ENCODE measurements at places on chromosomes 4 and X.
A peak's percentile ranks its signal among the peaks of the same experiment; 100 is the strongest.

GRCh38 chrX:109533631-109534030 lies 3.0 kb upstream of the NXT2 start:
- DNase-seq, result peak; percentile 24

DNA sequence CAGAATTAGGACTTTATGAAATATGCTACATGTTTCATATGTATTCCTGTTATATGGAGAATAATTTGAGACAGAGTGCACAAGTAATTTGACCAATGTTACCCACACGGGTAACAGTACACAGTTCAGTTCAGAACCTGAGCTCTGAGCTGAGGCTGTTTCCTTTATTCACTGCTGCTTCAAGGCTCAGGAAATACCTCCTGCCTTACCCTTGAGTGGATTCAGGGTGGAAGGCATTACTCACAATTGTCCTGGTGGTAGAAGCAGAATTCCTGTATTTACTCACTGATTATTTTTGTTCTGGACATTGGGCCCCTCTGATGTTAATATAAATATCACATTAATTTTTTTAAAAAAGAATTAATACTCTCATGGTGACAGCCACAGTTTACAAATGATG lies 73.5 kb upstream of the CAMK2D start:
- peak; percentile 70 for DNase-seq

DNA sequence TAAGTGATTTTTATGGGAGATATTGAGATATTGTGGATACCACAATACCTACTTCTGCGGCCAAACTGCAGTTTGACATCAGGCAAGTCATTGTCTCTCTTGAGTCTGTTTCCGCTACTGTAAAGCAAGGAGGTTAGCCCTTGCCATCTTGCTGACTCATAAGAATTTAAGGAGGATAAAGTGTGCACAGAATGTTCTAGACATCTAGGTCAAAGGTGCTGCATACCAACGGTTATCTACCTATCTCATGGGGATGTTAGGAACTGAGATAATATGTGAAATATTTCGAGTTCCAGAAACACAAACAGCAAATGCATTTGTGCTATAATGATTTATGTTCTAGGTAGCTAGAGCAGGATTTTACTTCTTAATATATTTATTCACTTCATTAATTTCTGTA lies 211.5 kb upstream of the NR3C2 start:
- peak; percentile 3 for DNase-seq

DNA sequence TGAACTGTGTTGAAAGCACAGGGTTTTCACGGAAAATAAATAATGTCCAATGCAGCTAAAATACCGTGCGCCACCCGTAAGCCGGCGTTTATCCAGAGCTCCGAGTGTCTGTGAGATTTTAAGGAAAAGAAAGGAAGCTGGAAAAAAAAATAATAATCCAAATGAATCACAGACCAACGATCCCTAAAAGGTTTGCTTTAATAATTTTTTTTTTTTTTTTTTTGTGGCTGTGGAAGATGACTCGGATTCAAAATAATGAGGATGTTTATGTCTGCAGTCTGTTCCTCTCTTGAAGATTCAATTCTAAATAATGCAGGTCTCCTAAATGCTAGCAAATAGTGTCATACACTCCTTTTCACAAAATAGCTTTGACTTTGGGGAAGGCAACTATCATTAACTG lies 84.6 kb upstream of the PPP2R3B start:
- DNase-seq, result peak; percentile 17

DNA sequence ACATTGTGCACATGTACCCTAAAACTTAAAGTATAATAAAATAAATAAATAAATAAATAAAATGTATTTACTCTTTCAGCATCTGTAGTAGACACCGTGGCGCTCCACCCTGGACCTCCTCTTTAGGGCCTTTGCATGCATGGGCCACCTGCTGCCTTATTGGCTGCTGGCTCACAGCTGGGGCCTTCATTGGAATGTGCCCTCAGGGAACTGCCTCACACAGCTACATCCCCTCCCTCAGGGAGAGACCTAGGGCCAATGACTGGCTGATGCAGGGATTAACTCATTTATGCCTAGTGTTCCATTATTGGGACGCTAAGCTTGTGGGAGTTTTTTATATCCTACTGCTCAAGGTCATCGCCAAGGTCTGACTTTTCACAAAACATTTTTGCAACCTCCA lies 302.9 kb upstream of the FTHL17 start:
- DNase-seq, result no peak

GRCh38 chrX:149611623-149612175 lies 16.6 kb upstream of the HSFX2 start:
- DNase-seq, result no peak

DNA sequence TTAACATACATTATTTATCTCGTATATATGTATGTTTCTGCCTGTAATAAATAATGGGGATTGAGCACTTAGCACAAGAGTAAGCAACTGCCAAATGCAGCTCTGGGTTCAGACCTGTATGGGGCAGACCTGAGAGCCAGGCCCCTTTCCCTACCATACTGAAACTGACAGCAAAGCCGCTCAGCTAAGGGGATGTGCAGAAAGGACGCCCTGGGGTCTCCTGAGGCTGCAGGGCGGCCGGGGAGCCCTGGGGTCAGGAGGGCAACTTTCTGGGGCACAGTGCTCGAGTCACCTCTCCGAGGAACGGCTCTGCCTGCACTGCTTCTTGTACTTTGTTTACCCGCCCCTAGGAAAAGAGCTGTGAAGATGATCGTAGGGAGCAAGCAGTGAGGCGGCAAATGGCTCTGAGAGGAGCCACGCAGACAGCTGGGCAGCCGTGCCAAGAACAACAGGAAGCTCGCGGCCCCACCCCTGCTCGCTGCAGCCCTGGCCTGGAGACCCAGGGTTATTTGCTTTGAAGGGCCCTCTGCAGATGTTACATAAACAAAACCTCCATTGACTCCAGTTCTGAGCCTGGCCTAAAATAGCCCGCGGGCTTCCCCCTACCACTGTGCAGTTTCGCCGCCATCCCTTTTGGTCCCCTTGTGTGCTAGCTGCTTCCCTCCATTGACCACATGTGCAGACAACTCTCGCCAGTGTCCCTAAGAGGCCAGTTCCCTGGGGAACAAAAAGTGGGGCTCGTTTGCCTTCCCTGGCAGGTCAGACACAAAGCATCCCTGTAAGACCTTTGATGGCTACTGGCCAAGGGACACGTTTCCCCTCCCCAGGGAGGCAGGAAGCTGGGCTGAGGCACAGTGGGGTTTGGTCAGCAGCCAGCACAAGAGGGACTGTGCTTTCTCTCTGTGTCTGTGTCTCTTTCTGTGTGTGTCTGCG lies 111.3 kb upstream of the LNX1 start:
- DNase-seq, result peak; percentile 83

GRCh38 chrX:45524296-45524695 lies 323.6 kb upstream of the DIPK2B start:
- DNase-seq, result peak; percentile 44

GRCh38 chr4:4277531-4277930 lies 12.4 kb downstream of the LYAR start:
- DNase-seq, result no peak

DNA sequence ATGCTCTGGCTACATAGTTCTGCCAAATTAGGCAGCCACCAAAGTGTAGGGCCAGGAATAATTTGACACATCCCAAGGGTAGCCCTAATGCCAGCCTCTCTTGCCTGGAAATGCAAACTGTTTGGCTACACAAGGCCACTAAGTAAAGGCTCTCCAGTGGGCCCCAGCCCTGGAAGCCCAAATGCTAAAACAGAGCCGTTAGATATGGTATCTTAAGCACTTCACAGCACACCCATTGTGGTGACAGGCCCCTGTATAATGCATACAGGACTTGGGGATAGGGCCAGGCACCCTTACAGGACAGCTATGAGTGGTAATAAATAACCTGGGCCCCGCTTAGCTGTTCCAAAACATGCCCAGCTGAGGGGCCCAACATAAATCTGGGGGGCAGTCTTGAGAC lies 623.9 kb downstream of the BCOR start:
- DNase-seq, result no peak

- peak; percentile 34 for DNase-seq
These were observed 100.0 kb upstream of the EOLA2 start for GRCh38 chrX:150038315-150038714.

DNA sequence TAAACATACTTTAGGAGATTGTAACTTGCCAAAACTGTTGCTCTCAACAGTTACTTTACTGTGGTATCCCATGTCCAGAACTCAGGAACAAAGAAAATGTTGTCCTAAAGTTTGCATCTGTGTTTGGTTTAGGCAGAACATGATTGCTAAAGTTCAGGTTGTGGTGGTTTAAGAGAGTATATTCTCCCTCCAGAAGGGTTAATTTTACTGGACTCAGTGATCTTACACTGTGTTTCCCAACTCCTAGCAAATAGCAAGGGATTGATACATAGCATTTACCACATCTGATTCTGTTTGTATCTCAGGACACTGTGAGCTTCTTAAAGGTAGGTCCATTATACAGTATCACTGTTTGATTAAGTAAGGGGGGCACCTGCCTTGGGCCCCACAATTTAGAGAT lies 13.3 kb upstream of the DCK start:
- no peak for DNase-seq

- DNase-seq, result no peak
These were observed 876 bp downstream of the KLHL2 start for GRCh38 chr4:165208221-165208652.

GRCh38 chr4:54440394-54441136 lies 211.5 kb downstream of the PDGFRA start:
- DNase-seq, result peak; percentile 40

DNA sequence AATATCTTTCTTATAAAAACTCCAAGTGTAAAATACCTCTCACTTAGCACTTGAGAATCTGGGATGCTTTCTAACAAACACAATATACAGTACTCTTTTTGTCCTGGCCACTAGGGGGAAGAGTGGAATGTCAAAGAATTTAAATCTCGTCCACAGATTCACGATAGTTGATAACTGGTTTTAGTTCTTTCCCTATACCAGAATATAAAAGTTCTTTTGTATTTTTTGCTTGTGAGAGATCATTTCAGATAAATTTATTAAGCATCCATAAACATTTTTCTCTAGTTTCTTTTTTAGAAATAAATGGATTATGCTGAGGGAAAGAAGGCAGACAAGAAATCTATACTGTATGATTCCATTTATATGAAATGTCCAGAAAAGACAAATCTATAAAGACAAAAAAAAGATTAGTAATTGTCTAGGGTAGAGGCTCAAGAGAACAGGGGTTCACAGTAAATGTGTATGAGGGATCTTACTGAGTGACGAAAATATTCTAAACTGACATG lies 50.4 kb downstream of the MGARP start:
- DNase-seq, result peak; percentile 62

GRCh38 chrX:39676434-39676833 lies 421.3 kb downstream of the BCOR start:
- DNase-seq, result no peak

DNA sequence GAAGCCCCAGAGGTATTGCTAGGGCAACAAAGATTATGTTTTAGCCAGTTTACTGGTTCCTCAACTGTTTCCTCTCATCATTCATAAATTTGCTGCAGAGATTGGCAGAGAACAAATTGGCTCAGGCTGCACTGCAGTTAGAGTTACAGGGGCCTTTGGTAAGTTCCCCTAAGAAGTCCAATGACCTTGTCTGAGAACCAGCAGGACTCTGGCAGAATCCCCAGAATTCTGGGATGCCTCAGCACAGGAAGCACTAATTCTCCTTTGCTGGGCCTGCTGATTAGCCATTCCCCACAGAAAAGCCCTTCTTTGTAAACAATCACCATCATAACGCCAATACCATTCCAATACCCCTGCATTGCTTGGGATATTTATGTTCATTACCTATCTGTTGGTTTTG lies 151.3 kb downstream of the USP46 start:
- DNase-seq, result peak; percentile 0

DNA sequence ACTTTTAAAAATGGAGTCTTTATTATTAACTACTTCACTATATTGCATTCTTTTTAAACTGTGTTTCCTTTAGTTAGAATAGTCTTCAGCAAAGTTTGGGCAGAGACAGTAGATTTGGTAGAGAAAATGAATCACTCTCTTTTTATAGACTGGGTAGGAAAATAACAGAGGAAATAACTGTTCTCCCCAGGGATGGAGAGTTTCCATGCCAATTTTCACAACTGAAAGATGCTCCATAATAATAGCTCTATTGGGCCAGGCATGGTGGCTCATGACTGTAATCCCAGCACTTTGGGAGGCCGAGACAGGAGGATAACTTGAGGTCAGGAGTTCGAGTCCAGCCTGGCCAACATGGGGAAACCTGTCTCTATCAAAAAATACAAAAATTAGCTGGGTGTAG lies 13.1 kb downstream of the HSD17B13 start:
- peak; percentile 56 for DNase-seq

GRCh38 chr4:106583567-106583966 lies 215.0 kb upstream of the GIMD1 start:
- peak; percentile 98 for DNase-seq

GRCh38 chrX:131975851-131976250 lies 47.3 kb upstream of the STK26 start:
- DNase-seq, result peak; percentile 7

- peak; percentile 27 for DNase-seq
These were observed 61.1 kb downstream of the FBXO8 start for GRCh38 chr4:174222266-174222872.

DNA sequence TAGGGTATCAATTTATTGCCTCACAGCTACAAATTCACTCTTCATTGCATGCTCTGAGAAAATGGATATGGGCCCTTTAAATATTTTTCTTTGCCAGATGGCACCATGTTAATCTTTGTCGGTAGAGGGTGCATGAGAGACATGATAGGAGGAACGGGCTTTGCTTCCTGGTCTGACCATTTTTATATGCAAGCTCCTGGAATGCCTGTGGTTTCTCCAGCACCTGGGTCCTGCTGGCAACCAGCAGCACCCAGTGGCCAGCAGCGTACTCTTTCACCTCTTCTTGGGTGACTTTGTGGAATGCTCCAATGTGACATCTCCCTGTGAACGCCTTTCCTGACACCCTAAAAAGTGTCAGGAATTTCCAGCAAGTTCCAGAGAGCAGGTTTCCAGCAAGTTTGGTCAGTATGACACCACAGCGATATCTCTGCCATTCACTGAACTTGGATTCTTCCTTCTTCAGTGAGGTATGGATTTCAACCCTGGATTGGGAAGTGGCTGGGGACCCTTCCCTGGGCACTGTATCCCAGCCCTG lies 140.3 kb upstream of the PGRMC2 start:
- peak; percentile 86 for DNase-seq

DNA sequence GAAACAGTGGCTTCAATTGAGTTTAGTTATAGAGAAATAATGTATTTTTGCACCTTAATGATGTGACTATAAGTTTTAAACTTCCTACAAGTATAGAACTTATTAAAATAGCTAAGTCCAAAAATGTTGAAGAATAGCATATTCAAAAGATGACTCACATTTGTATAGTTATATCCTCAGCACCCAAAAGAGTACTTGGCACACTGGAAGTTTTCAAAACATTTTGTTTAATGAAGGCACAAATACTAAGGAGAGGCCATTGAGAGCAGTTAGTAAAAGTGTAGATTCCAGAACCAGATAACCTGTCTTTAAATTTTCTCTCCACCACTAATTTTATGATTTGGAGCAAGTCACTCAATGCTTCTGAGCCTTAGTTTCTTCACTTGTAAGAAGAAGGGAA lies 226.9 kb upstream of the MID1 start:
- peak; percentile 23 for DNase-seq

Data from fibroblast of upper back skin (primary cell).